Camera-type eye (tissue), 1 donor: ENCODE measurements at places on chromosomes 5 and 9. TPM values are rescaled to one million over a fixed set of nuclear protein-coding genes. Genes with fewer than 3 reads are reported as not detected.

Gene LIX1
- total RNA-seq, result 3.2 TPM

Gene NADK2
- 58.9 TPM for total RNA-seq

Gene PCDHGB4
- total RNA-seq, result 20.7 TPM

Gene CENPP
- 11.4 TPM for total RNA-seq

Gene SEMA5A
- 69.0 TPM for total RNA-seq

Gene SHC3
- total RNA-seq, result 4.4 TPM

Gene BNC2
- total RNA-seq, result 24.6 TPM

Gene TAF11L5
- not detected for total RNA-seq

Gene PCSK1
- total RNA-seq, result 2.5 TPM

Gene HDHD3
- 27.8 TPM for total RNA-seq
